Stimulated activated CD4-positive, alpha-beta T cell treated with anti-CD3 and anti-CD28 coated beads, TNF-alpha, amount 100 ng/mL, for 4 hours (primary cell): ENCODE measurements at places on chromosomes 13 and 19.

DNA sequence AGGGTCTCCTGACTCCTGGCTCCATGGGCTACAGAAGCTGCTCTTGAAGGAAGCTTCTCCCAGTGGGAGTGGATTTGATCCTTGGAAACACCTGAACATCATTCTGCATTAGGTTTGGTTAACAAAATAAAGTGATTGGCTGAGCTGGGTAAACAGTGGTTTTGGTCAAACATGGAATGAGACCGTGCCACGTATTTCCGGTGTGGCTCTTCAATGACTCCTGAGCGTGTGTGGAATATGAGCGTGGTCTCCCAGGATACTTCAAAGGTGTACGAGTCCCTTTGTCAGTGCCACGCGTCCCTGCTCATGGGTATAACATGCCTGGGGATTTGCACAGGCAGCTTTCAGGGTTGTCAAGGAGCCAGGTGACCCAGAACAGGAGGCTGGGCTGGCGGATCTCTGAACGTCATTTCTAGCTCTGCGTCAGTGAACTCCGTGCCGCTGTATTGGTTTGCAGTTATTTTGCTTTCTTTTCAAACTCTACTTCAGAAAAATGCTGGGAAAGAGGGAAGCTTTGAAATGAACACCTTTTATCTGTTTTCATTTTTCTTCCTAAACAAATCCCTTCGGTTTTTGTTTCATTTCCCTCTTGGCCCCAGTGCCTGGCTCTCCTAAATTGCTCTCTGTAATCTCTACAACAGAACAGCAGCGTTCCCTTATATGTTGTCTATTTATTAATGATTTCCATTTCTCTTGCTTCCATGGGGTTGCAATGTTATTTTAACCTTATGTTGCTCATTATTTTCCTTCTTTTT lies 26.3 kb upstream of the GJB6 start:
- no peak for DNase-seq

GRCh38 chr19:30385174-30385573 lies 13.0 kb downstream of the ZNF536 start:
- DNase-seq = no peak

- no peak for DNase-seq
Measured at GRCh38 chr13:32277839-32278238, 37.3 kb downstream of the ZAR1L start.

DNA sequence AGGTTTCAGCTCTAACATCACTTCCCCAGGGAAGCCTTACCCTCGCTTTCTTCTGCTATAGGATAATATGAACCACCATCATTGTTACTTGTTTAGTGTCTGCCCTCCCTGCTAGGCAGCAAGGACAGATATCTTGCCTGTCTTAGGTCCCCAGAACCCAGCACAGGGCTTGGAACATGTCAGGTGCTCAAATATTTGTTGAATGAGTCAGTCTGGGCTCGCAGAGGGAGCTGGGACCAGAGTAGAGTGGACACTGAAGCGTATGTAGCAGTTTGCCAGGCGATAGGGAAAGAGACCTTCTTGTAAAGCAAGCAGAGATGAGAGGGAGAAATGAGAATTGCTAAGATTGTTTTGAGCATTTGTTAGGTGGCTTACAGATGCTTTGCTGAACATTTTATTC lies 11.7 kb downstream of the BCKDHA start:
- no peak for DNase-seq

DNA sequence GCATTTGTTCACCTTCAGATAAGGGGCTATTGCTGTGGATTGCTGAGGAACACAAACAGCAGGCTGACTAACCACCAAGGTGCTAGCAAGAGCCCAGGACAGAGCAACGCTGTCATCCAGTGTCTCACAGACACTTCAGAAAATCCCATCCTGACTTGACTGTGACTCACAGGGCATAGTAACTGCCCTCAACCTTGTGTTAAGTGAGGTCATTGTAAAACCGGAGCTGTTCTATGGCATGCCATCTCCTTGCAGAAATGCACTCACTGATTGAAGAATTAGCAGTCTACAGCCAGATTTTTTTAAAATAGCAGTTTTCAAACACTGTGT lies 51.1 kb downstream of the TNFRSF19 start:
- no peak for DNase-seq
